ENCODE measurements at places on chromosomes 4 and X.

- peak; percentile 48 for DNase-seq
Observed at GRCh38 chrX:129726307-129727111, 12.3 kb upstream of the XPNPEP2 start.

GRCh38 chr4:118997601-118998000, 108.9 kb downstream of the SYNPO2 start:
- no peak for DNase-seq

DNA sequence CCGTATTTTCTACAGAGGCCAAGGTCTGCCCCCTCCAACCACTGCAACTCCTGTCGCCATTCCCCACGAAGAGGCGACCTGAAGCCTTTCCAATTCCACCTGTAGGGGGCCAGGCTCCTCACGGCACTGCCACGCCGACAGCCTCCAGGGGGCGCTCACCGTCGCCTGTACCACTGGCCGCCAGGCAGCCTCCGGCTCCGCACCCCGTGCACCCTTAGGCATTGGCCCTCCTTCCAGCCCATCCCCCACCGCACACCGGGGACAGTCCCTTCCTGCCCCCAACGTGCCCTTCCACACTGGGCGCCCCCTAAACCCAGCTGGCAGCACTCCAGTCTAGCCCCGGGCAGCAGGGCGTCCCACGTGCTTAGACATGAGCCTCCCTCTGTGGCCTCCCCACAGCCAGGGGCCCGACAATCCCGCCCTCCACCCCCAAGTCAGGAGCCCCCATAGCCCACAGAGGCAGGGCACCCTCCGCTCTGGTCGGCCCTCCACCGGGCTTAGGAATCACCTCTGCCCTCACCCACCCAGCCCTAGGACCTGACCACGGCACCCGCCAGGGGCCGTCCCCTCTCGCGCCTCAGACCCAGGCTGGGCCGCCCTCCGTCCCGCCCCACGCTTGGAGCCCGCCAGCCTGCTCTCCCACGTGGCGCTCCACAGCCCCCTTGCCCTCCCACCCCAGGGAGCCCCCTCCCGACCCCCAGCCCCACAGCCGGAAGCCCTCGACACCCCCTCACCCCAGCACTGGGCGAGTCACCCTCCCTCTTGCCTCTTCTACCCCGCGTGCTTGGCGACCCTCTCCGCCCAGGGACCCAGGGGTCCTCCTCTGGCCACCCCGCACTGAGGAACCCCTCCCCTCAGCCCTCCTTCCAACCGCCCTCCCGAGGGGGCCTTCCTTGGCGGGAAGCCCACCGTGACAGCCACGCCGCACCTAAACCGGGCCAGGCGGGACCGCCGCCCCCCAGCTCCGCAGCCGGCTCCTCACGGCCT, 711 bp downstream of the PNMA6E start:
- DNase-seq = no peak

DNA sequence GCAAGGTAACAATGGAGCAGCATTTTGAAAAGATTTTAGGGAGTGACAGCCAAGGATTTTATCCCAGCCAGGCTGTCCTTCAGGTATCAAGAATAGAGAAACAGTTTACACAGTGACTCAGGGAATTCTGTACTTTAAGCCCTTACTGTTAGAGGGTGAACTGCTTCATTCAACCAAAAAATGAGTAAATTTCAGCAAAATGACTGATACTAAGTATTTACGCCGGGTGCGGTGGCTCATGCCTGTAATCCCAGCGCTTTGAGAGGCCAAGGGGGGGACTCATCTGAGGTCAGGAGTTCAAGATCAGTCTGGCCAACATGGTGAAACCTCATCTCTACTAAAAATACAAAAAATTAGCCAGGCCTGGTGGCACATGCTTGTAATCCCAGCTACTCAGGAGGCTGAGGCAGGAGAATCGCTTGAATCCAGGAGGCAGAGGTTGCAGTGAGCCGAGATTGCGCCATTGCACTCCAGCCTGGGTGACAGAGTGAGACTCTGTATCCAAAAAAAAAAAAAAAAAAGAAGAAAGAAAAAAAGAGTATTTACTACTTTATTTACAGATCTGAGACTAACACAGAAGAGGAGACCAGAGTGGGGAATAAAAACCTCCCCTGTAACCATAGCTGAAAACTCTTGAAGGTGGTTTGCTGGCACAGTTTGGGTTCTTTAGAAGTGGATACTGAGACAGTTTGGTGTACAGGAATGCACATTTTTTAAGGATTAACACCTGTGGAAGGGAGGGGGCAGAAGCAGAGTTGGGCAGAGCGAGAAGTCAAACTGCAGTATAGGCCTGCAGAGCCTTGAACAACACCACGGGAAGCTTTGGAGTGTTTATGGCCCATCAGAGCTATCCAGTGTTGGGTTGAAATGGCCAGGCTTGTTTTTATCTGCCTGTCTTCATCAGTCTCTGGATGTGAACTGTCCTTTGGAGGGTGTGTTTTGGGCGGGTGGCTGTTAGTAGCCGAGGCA, 40.5 kb downstream of the TMEM131L start:
- DNase-seq = no peak

All from stromal cell of bone marrow (primary cell).